ENCODE measurements at places on chromosomes 12 and 14. TPM values are rescaled to one million over a fixed set of nuclear protein-coding genes. Genes with fewer than 3 reads are reported as not detected.
A peak's percentile ranks its signal among the peaks of the same experiment; 100 is the strongest.

GRCh38 chr14:104845834-104846441 is 19.1 kb upstream of the CEP170B start:
- no peak overlapping the region for H3K4me3 ChIP-seq
- peaks cover 34% of the 10 kb centered on the region for H3K27me3 ChIP-seq
- DNase-seq, result no peak
- no peaks in the 10 kb centered on the region for H3K36me3 ChIP-seq

GRCh38 chr12:109949089-109949488 is 47.1 kb downstream of the GIT2 start:
- H3K27ac ChIP-seq, result no peak overlapping the region
- no peak overlapping the region for H3K4me3 ChIP-seq
- H3K4me1 ChIP-seq, result peaks cover 41% of the 10 kb centered on the region
- H3K36me3 ChIP-seq, result peaks cover 55% of the 10 kb centered on the region
- no peaks in the 10 kb centered on the region for H3K27me3 ChIP-seq

- H3K36me3 ChIP-seq, result no peaks in the 10 kb centered on the region
- DNase-seq, result no peak
- no peaks in the 10 kb centered on the region for H3K4me1 ChIP-seq
- H3K27ac ChIP-seq, result no peak overlapping the region
- no peak overlapping the region for H3K4me3 ChIP-seq
Observed at GRCh38 chr14:98953551-98954348, 318.2 kb downstream of the BCL11B start.

GRCh38 chr12:56150563-56150962 is 1.8 kb upstream of the MYL6B start:
- H3K36me3 ChIP-seq, result peaks cover 11% of the 10 kb centered on the region
- no peak for DNase-seq
- H3K4me1 ChIP-seq, result peaks cover 30% of the 10 kb centered on the region
- H3K27me3 ChIP-seq, result no peaks in the 10 kb centered on the region
- H3K27ac ChIP-seq, result peak overlapping the region; percentile 74

DNA sequence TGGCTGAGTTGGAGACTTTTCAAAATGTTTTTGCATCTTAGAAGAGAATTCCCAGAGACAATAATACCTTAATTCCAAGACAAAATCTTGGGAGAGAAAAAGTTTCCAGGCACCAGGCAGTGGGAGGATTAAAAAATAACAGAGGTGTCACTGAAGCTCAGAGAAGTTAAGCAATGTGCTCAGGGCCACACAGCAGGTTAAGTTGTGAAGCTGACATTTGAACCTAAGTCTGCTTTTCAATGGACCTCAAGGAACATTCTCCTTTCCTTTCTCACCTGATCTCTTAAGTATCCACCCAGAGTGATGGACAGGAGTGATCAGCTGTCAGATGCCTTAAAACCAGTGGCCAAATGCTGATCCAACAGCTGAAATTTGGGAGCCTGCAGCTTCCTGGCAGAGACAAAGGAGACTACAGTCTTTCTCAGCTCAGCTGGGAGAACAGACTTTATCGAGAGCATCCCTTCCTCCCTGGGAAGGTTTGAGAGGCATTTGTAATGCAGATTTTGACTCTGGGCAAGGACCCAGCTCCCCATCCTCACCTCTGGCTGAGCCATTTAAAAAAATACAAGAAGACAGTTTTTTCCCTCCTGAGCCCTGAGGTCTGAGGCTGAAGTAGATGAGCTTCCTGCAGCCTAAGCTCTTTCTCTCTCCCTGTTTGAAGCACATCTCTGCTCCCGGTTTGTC is 174.9 kb upstream of the RPH3A start:
- H3K27ac ChIP-seq, result no peak overlapping the region
- peaks cover 4% of the 10 kb centered on the region for H3K27me3 ChIP-seq
- DNase-seq, result no peak
- no peak overlapping the region for H3K4me3 ChIP-seq
- no peaks in the 10 kb centered on the region for H3K36me3 ChIP-seq

GRCh38 chr14:50736932-50737419 is 68.9 kb upstream of the SAV1 start:
- DNase-seq, result peak; percentile 18
- no peaks in the 10 kb centered on the region for H3K27me3 ChIP-seq
- peaks cover 42% of the 10 kb centered on the region for H3K36me3 ChIP-seq
- no peak overlapping the region for H3K4me3 ChIP-seq

GRCh38 chr14:51774209-51774608 is 86.2 kb upstream of the GNG2 start:
- peaks cover 8% of the 10 kb centered on the region for H3K27me3 ChIP-seq
- no peak overlapping the region for H3K4me3 ChIP-seq
- no peak for DNase-seq
- H3K36me3 ChIP-seq, result no peaks in the 10 kb centered on the region
- no peak overlapping the region for H3K27ac ChIP-seq
- H3K4me1 ChIP-seq, result no peaks in the 10 kb centered on the region

DNA sequence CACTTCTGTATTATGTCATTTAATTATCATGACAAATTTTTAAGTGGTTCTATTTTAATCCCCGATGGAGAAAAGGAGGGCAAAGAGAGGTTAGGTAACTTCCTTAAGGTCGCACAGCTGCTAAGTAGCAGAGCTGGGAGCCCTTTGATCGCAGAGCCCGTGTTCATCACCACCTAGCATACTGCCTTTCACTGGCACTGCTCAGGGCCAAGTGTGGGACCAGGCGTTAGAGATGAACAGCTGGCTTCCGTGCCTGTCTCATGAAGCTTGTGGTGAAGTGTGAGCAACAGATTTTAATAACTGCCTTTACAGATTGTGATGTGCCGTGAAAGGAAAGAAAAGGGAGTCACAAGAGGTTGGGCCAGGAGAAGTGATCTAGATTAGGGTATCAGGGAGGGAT is 273.6 kb downstream of the AKAP6 start:
- H3K27ac ChIP-seq, result no peak overlapping the region
- H3K4me1 ChIP-seq, result no peaks in the 10 kb centered on the region
- H3K4me3 ChIP-seq, result no peak overlapping the region
- H3K36me3 ChIP-seq, result no peaks in the 10 kb centered on the region
- DNase-seq, result no peak
- H3K27me3 ChIP-seq, result peaks cover 3% of the 10 kb centered on the region

GRCh38 chr14:39265806-39266524 is 32.2 kb downstream of the MIA2 start:
- H3K27me3 ChIP-seq, result no peaks in the 10 kb centered on the region
- peaks cover 46% of the 10 kb centered on the region for H3K4me1 ChIP-seq
- peak overlapping the region; percentile 79 for H3K27ac ChIP-seq
- H3K4me3 ChIP-seq, result peak overlapping the region; percentile 80

DNA sequence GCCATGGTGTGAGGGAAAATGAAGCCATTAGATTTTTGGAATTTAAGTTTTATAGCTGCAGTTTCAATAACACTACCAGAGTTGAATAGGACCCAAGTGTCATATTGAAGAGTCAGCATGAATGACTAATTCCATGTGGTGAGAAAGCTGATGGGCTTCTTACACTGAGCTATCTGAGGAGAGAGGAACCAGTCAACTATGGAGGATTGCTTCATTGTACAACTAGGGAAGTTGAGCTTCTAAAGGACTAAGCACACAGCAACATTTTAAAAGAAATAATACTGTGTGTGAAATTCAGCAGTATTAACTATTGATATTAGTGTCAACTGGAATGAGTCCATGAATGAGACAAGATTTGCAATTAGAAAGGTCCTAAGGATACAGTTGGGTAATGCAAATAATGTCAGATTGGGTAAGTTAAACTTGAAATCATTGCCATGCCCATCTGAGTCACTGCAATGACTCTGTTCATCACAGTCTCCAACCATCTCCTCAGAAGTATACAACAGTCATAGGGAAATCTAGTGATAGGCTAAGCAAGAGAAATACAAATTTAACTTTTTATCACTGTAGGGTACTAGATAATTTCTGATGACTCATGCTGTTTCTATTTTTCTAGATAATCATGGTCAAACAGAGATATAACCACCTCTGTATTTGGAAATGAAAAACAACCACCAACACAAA is 394.2 kb downstream of the FSCB start:
- no peaks in the 10 kb centered on the region for H3K36me3 ChIP-seq
- H3K27me3 ChIP-seq, result no peaks in the 10 kb centered on the region
- no peak overlapping the region for H3K4me3 ChIP-seq
- no peaks in the 10 kb centered on the region for H3K4me1 ChIP-seq

- no peak for DNase-seq
- no peak overlapping the region for H3K4me3 ChIP-seq
- H3K27me3 ChIP-seq, result no peaks in the 10 kb centered on the region
- H3K27ac ChIP-seq, result no peak overlapping the region
Observed at GRCh38 chr12:3641428-3642018, 111.4 kb downstream of the CRACR2A start.

- no peak overlapping the region for H3K4me3 ChIP-seq
- no peak overlapping the region for H3K27ac ChIP-seq
- no peak for DNase-seq
- no peaks in the 10 kb centered on the region for H3K4me1 ChIP-seq
- no peaks in the 10 kb centered on the region for H3K36me3 ChIP-seq
- H3K27me3 ChIP-seq, result peaks cover 15% of the 10 kb centered on the region
Observed at GRCh38 chr14:64610049-64610746, 60.4 kb downstream of the PPP1R36 start.

Gene KRT2
- not detected for total RNA-seq

Gene KLHL33
- 0.05 TPM for total RNA-seq

Gene HSPA2
- total RNA-seq, result 11.2 TPM

Gene SLC5A8
- total RNA-seq, result not detected

Gene TAS2R50
- total RNA-seq, result 1.7 TPM

Measured in activated T-helper 1 cell treated with anti-CD3 and anti-CD28 coated beads, Interleukin-12 subunit alpha, Interleukin-12 subunit beta, Interleukin-2, Interleukin-4 antibody, amounts not matched to agents 30 ng/mL and 10 ng/mL and 1 ng/mL, durations not matched to agents 14 hours and 24 hours and 36 hours (primary cell).